Ascending aorta (tissue), 2 donors: ENCODE measurements at places on chromosomes 4 and X.

DNA sequence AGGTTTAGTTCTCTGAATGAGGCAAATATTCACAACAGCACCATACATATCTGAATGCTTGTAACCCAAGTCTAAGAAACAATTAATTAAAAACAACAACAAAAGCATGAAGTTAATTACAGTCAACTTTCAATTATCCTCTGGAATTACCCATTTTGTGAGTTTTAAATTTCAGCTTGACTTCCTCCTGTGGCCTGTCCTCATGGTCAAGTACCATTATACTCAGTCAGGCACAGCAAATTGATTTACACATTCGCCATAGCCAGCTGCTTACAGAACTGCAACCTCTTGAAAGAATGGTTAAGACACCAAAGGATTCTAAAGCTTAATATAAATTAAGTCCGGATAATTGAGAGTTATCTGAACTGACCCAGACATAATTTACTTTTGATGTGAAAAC is 306.5 kb downstream of the CAMK2D start:
- no peak for DNase-seq

DNA sequence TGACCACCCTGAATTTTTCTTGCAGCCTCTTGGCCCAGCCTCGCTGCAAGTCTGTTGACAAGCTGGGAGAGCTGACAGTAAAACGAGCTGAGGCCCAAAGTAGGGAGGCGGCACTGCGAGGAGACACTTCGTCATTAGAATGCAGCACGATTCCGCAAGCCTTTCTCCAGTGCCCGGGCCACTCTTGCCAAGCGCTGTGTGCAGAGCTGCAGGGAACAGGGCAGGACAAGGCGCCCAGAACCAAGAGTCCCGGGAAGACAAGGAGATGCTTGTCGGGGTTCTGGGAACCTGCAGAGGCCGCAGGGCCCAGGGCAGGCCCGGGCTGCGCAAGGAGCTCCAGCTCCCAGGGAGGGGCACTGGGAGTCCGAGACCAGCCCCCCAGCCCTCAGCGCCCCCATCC is 187.1 kb downstream of the BCOR start:
- DNase-seq, result no peak

- DNase-seq, result no peak
These were observed 10.1 kb downstream of the SHOX start for GRCh38 chrX:640641-641040.

GRCh38 chr4:3706111-3706511 is 60.1 kb upstream of the ADRA2C start:
- no peak for DNase-seq

DNA sequence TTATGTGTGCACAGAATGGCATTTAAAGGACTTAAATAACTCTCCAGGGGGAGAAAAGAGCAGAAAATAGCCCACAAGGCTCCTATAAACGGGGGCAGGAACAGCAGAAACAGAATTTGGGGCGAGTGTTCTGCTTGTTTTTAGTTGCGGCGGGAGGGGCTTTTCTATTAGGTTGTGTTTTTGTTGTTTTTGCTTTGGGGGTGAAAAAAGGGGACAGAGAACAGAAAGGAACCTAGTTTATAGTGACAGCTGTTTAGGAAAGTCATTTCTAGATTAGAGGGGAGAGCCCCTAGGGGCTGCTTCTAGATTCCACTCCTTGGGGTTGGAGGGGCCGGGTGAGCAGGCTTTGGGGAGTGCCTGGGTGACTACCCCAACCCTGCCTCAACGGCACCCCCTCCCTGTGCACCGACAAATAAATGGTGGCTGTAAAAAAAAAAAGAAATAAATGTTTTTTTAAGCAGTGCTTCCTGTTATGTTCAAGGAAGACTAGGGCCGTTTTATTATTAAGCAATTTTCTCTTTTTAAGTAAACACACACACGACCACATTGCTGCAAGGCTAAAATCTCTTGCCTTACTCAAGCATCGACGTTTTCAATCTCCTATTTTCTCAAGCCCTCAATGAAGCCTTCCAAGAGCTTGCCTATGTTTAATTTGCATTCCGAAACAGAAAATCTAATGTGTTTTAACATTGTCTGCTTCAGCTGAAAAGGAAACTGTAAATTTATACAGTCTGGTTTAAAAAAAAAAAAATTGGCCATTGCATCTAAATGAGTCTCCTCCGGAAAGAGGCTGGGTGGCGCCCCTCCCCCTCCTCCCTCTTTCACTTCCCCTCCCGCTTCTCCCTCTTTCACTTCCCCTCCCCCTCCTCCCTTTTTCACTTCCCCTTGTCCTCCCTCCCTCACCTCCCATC is 123.3 kb upstream of the TBL1X start:
- peak; percentile 85 for DNase-seq

- no peak for DNase-seq
These were observed 205.4 kb downstream of the CFAP299 start for GRCh38 chr4:80540785-80541469.

DNA sequence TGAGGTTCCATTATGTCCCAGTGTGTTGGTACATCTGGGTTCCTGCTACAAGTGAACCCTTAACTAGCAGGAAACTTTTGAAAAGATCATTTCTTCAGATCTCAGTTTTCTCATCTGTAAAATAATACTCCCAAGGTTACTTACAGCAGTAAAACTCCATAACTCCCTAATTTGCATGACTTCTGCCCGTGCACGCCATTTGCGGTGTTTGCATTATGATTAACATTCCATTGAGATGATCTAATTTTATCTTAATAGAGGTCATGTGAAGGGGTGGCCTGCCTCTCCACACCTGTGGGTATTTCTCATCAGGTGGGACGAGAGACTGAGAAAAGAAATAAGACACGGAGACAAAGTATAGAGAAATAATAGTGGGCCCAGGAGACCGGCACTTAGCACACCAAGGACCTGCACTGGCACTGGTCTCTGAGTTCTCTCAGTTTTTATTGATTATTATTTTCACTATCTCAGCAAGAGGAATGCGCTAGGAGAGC is 219.8 kb downstream of the TLL1 start:
- no peak for DNase-seq

GRCh38 chr4:87444741-87445140 is 22.4 kb downstream of the NUDT9 start:
- no peak for DNase-seq

DNA sequence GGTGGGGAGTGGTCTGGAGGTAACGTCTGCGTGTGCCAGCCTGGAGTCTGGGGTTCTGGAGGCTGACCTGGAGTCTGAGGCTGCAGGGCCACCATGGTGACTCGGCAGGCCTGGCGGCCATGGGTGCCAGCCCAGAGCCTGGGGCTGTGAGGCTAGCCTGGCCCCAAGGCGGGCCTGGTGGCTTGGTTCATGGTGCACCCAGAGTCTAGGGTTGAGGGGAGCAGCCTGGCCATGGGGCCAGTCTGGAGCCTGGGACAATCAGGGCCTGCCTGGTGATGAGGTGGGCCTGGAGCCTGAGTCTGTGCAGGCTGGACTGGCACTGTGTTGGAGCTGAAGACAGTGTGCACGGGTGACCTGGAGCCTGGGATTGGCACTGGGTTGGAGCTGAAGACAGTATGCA is 64.9 kb downstream of the CXorf49B start:
- no peak for DNase-seq

- DNase-seq, result no peak
These were observed 190.2 kb downstream of the ANTXR2 start for GRCh38 chr4:79882806-79883205.

DNA sequence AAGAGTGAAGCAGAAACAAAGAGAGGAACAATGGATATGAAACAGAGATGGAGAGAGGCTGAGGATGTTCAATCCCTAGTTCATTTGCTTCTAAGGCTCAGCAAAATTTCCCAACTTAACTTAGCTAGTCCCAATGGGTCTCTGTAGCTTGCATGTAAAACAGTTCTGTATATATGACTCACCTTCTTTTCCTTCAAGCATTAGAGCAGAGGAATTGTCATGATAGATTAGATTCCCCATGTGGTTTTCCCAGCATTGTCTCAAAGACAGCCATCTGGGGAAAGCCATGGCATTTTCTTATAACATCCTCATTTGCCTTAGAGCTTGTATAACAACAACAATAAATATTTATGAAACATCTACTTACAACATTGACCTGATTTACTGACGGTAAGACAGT is 93.9 kb upstream of the GATB start:
- no peak for DNase-seq

DNA sequence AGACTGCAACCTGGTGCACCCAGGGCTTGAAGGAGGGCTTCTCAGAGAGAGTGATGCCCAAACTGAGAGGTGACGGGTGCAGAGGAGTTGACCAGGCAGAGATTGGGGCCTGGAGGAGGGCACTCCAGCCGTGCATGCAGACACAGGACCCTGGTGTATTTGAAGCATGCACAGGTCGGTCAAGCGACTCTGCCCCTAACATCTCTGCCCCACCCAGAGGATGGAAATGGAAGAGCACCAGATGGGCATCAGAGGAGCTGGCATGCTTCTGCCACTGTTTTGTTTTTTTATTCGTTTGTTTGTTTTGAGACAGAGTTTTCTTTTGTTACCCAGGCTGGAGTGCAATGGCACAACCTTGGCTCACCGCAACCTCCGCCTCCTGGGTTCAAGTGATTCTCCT is 320.9 kb downstream of the EVC2 start:
- DNase-seq, result no peak

- DNase-seq, result no peak
These were observed 16.9 kb downstream of the ZFP42 start for GRCh38 chr4:188012426-188012945.

- DNase-seq, result no peak
These were observed 60.4 kb upstream of the MAGEA4 start for GRCh38 chrX:151852294-151852693.

DNA sequence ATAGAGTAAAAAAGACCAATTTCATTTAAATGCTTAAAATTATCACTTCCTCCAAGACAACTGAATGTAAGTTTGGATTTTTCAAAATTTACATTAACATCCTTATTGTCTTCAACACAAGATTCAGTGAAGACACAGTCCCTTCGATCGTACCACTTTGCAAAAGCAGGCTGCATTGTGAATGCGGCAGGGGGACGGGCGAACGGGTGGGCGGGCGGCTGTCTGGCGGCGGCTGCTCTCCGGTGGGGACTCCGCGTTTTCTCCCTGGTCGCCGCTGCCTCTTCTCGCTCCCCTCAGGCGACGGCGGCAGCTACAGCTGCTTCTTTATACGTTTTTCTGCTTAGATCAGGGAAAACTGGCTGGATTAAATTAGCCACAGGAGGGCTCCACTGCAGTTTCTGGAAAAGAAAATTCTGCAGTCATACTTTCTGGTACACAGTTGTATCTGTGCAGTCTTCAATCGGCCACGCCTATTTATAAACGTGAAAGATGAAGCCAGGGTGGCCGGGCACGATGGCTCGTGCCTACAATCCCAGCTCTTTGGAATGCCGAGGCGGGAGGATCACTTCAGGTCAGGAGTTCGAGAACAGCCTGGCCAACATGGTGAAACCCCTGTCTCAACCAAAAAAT is 33.9 kb upstream of the HPF1 start:
- DNase-seq, result no peak

DNA sequence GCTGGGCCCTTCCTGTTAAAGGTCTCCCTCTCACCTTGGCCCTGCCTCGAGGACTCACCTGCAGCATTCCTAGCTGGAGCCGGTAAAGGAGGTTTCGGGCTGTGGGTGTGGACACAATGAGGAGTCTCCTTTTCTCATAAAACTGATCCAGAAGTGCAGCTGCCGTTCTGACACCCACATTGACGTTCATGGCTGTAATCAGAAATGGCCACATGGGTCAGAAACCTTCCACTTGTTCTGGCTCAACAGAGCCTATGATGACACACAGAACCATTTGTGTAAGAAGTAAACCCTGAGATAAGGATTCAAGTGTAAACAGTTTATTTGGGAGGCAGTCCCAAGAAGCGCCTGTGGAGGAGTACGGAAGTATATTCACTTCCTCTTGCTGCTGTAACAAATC is 63.8 kb downstream of the SRPX start:
- DNase-seq, result no peak
